CD8-positive, alpha-beta T cell (primary cell): ENCODE measurements at places on chromosomes 2 and 18. TPM values are rescaled to one million over a fixed set of nuclear protein-coding genes. Genes with fewer than 3 reads are reported as not detected.

POTEI gene
- total RNA-seq = not detected

IL36A gene
- not detected for total RNA-seq

GCG gene
- total RNA-seq = not detected

OR6B2 gene
- not detected for total RNA-seq

PARD3B gene
- total RNA-seq = 0.92 TPM
